Lower lobe of right lung (tissue), 2 donors: ENCODE measurements at places on chromosomes 6 and 20.
A peak's percentile ranks its signal among the peaks of the same experiment; 100 is the strongest.

GRCh38 chr20:9140162-9140760 lies 71.4 kb downstream of the PLCB4 start:
- DNase-seq = no peak

- no peak for DNase-seq
Observed at GRCh38 chr20:57532104-57532503, 7.2 kb upstream of the CTCFL start.

GRCh38 chr6:145532361-145532760 lies 203.0 kb downstream of the EPM2A start:
- no peak for DNase-seq

GRCh38 chr6:37693079-37693478 lies 4.6 kb downstream of the MDGA1 start:
- DNase-seq = no peak

DNA sequence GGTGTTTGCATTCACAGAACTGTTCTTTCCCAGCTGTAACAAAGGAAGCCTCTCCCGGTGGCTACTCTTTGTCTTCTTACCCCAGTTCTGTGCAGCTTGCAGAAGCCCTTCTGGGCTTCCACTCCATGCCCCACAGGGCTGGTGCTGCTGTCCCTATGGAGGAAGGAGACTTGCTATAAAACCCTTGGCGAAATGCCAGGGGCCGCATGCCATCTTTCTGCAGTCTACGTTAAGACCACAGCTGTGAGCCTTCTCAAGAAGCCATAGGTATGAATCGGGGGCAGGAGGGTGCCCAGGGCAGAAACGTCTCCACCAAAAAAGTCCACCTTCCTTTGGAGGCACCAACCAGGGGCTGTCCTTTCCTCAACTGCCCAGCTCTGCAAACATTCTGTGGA lies 60.7 kb downstream of the PRND start:
- DNase-seq = no peak

- DNase-seq = peak; percentile 44
Observed at GRCh38 chr6:22147921-22148776, 148.7 kb downstream of the PRL start.

GRCh38 chr20:40703975-40704530 lies 15.0 kb upstream of the MAFB start:
- DNase-seq = no peak

GRCh38 chr6:34934516-34934915 lies 45.5 kb downstream of the ANKS1A start:
- DNase-seq = peak; percentile 79

DNA sequence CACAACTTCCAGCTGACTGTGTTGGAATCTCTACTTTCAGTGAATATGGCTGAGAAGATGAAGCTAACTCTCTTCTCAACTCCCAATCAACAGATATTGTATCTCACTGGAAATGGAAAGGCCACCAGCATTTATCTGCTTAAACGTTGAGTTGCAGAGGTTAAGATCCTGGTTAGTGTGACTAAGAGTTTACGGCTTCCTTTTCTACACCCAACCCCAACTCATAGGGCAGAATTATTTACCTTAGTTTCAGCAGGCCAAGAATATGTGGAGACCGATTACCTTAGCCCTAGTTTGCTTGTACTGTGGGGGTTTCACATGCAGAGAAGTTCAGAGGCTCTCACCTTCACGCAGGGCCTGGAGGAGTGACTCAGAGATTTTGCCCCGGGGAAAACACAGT lies 1026.6 kb downstream of the EYS start:
- no peak for DNase-seq

- DNase-seq = no peak
Observed at GRCh38 chr6:163826629-163827028, 412.1 kb downstream of the QKI start.

DNA sequence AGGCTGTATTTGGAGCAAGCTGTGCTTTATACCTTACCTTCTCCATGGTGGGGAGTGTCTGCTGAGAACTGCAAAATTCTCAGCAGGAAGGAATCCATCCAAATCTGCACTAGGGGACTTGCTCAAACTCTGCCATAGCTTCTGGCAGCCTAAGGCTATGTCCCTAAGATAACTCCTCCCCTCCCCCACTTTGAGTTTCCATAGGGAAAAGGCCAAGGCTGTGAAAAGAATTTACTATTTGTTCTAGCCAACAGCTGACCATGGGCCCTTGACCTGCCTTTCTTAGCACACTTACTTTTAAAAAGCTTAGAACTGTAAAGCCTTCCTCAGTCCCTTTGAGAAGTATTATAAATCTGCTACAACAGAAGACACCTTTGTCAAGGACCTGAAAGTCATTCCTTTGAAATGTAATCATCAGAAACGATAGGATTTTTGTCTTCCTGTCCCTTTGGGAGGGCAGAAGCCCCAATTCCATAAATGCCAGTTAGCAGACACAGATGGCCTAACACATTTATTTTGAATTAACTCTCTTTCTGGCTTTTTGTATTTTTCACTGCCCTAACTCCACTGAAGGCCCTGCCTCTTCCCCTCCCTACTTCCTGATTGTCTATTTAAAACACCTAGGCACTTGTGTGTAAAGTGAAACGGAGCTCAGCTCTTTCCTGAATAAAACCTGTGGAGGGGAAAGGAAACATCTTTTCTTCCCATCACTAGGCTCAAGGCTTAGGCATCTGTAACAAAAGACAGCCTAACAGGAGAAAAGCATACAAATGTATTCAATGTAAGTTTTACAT lies 157.1 kb downstream of the AKAP7 start:
- DNase-seq = no peak

GRCh38 chr20:39778431-39778830 lies 816.3 kb downstream of the DHX35 start:
- DNase-seq = no peak

DNA sequence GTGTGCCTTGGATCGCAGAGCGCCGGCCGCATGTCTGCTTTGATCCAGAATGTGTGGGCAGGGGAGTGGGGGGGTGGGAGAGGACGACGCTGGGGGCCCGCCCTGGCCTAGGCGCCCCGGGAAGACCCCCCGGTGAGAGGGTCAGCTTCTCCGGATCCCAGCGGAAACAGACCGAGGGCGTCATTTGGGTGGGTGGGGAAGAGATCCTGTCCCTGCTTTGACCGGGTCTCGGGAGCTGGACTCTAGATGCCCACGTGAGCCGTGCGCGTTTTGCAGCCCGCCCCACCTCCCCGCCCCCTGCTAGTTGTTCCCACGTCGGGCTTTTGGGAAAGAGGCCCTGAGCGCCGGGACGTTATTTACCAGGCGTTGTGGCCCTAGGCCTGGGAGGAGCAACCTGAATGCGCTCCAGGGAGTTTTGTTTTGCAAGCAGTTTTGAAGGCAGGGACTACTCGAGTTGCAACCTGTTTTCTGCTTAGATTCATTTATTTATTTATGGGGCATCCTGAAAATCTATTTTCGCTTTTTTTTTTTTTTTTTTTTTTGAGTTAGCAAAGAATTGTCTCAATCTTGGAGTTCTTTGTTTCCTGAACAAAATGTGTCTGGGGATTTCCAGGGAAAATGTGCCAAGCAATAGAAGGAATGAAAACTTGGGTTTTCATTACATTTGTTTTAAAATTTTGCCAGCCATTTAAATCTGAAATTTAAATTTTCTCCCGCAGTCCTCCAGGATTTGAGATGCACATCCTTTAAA lies 1.6 kb downstream of the DSP start:
- peak; percentile 58 for DNase-seq

GRCh38 chr6:98747273-98747672 lies 87.1 kb upstream of the POU3F2 start:
- DNase-seq = no peak

- DNase-seq = no peak
Observed at GRCh38 chr6:115838763-115839401, 221.8 kb downstream of the FRK start.

DNA sequence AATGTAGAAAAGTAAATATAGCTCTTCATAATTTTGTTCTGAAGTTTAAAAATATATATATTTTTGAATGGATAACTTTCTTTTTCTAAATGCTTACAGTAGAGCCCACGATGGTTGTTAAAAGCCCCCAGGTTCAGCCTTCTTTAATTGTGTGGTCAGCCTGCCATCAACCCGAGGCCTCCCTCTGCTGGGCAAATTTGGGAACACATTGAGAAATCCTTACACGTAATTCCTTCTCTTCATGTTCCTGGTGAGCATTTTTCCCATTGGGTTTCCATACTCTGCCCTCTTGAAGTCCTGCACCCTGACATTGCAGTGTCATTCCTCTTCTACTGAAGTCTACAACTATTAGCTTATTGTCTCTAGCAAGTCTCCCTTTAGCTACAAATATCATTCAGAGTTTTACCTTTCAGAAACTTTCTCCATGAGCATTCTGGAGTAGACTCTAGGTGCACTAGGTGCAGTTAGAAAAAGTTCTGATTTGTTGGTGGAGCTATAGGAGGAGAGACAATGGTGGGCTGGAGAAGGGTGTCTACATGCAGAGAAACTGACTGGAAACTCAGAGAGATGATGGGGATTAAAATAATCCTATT lies 40.6 kb downstream of the TRIM38 start:
- no peak for DNase-seq
